ENCODE measurements at places on chromosomes 7 and 10. TPM values are rescaled to one million over a fixed set of nuclear protein-coding genes. Genes with fewer than 3 reads are reported as not detected.

- DNase-seq: no peak
Measured at GRCh38 chr7:72038022-72038732, 374.0 kb downstream of the CALN1 start.

DNA sequence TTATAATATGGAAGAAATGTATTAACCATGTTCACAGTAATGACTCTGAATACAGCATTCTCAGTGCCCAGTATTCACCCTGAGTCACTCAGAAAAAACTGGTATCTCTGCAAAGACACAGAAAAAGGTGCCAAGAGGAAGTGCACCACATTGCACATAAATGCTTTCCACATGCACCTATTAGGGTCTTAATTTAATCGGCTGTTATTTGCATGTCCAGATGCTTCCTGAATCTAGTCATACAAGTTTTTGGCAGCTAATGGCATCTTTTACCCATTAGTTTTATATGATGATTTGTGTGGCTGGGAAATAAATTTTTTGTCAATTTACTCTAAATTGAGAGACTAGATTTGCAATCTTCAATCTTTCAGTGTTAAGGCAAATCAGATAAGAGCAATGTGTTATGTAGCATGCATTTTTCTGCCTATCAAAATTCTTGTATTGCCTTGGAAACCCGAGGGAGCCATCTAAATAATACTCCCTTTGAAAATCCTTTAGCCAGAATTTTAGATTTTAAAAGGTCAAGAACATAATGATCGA is 58.2 kb downstream of the ZNF680 start:
- DNase-seq: no peak

DNA sequence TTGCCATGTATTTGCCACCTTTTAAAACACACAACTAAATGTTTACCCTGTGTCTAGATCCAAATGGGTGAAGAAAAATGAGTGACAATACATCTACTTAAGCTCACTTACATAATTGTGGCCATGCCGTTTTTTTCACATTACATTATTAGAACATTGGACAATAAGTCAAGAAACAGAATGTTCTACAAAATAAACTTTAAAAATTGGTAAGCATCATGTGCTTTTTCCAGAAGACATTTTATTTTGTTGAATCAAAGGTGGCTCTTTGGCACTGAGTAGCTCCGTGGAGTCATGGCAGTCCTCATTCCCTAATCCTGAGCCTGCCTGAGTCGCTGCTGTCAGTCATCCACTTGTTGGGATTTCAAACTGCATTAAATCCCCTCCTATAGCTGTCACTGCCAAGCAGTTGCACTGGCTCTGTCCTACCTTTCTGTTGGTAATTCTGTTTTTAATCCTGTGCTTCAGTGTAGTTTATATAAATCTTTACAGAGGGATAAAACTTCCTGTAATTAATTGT is 32.3 kb downstream of the CAV1 start:
- DNase-seq: no peak

GRCh38 chr7:129213828-129214227 is 11.0 kb upstream of the AHCYL2 start:
- peak; percentile 55 for DNase-seq

DNA sequence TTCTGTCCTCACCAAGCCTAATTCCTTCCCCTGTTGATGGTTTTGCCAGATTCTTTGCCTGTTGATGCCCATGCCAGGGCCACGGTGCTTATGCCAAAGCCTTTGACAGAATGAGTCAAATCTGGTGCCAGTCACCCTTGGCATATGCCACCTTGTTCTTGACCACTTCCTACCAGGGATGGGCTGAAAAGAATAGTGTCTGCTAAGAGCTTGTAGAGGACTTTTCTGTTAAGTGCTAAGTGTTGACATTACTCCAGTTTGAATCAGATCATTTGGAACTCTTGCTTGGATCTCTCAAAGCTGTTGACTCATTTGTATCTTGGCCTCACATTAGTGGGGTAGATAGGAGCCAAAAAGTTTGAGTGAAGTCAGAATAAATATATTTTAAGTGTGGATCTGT is 661.2 kb downstream of the AUTS2 start:
- DNase-seq: peak; percentile 88

- no peak for DNase-seq
Measured at GRCh38 chr7:27606270-27607209, 56.1 kb downstream of the HIBADH start.

- DNase-seq: no peak
Measured at GRCh38 chr7:12747687-12748306, 60.4 kb downstream of the ARL4A start.

- DNase-seq: no peak
Measured at GRCh38 chr10:79923145-79923544, 25.8 kb downstream of the SFTPD start.

GRCh38 chr7:71220210-71220695 is 88.3 kb downstream of the GALNT17 start:
- no peak for DNase-seq

DNA sequence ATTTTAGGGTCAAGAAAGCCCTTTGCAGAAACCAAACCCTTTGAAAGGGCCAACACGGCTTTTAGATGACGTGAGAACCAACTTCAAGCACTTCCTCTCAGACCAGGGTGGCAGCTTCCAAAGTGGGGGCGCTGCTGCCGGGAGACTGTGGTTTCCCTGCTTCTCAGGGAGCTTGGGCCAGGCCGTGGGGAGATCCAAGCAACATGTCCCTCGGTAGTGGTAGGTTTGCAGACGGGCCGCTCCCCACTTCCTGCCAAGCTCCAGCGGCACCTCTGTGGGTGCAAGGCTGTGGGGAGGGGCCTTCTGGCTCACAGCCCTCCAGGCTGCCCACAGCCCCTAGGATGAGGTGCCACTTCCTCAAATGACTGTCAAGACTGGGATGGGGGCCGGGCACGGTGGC is 132.4 kb downstream of the FAM53B start:
- DNase-seq: no peak

GRCh38 chr7:46202379-46202778 is 281.3 kb upstream of the IGFBP3 start:
- DNase-seq: no peak

DNA sequence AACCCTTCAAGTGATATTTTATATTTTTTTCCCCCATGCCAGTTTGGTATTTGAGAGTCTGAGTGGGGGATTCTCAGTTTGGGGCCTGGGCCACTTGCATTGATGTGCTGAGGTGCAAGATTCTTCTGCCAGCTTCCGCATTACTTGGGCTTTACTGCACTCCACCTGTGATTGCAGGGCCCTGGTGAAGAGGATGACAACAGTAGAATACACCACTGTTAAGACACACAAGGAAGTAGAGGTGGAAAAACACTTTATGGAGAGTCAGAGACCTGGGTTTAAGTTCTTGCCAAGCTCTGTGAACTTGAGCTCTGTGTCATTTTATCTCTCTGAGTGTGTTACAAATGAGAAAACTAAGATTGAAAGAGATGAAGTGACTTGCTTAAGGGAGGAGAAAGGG is 209.4 kb downstream of the LRMDA start:
- DNase-seq: no peak

- no peak for DNase-seq
Measured at GRCh38 chr10:116774728-116775151, 32.4 kb upstream of the HSPA12A start.

DNA sequence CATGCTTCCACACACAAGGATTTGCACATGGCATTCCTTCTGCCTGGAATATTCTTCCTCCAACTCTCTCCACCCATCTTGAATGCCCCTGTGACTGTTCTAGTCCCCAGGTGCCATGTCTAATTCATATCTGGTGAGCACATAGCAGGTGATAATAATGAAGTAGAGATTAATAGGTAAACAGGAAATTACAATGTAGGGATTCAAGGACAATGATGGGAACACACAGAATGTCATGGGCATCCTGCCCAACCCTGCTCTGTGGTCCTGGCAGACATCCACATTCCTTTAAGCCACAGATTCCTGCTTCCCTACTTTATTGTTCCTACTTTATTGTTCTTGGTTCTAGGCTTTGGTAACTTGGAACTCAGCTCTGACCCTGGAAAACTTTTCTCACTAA is 115.8 kb downstream of the THSD7A start:
- DNase-seq: peak; percentile 7

GRCh38 chr7:40437936-40438634 is 303.3 kb downstream of the SUGCT start:
- DNase-seq: no peak

- DNase-seq: no peak
Measured at GRCh38 chr7:28132959-28133870, 47.4 kb downstream of the JAZF1 start.

DNA sequence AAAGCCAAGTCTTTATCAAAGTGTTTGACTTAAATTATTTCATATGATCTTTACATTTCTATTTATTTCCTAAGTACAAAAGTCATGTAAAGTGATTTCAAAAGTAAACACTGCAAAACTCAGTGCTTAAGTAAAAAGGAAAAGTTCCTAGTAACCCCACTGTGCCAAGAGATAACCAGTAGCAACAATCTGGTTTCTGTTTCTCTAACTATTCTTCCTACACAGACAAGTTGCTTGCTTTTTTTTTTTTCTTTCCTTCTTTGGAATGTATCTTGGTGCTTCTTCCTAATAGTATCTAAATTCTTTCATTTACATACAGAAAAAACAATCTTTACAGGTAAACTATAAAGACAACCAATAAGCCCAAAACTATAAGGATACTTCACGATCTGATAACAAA is 3.1 kb downstream of the JCAD start:
- DNase-seq: no peak

Gene MEST
- polyA plus RNA-seq: 1,152 TPM

Gene LEP
- 0.09 TPM for polyA plus RNA-seq

Gene RAPGEF5
- 11.2 TPM for polyA plus RNA-seq

Gene H2BK1
- polyA plus RNA-seq: not detected

Gene PDE6C
- 0.30 TPM for polyA plus RNA-seq

Gene OTUD1
- polyA plus RNA-seq: 118 TPM

Gene KEL
- polyA plus RNA-seq: 1.3 TPM

Gene ADCYAP1R1
- 5.5 TPM for polyA plus RNA-seq

Gene UPK3B
- polyA plus RNA-seq: 2.8 TPM

Gene SLC16A12
- 1.8 TPM for polyA plus RNA-seq

Gene CPN1
- 0.26 TPM for polyA plus RNA-seq
